Osteoblast (primary cell): ENCODE measurements at places on chromosomes 1 and 21. TPM values are rescaled to one million over a fixed set of nuclear protein-coding genes. Genes with fewer than 3 reads are reported as not detected.

Gene ACAP3
- total RNA-seq: 31.2 and 46.7 TPM in 2 replicates

Gene COL16A1
- total RNA-seq: 158 and 197 TPM in 2 replicates

Gene SEC22B
- 95.2 and 118 TPM in 2 replicates for total RNA-seq

Gene BARHL2
- not detected in 2 replicates for total RNA-seq

DNA sequence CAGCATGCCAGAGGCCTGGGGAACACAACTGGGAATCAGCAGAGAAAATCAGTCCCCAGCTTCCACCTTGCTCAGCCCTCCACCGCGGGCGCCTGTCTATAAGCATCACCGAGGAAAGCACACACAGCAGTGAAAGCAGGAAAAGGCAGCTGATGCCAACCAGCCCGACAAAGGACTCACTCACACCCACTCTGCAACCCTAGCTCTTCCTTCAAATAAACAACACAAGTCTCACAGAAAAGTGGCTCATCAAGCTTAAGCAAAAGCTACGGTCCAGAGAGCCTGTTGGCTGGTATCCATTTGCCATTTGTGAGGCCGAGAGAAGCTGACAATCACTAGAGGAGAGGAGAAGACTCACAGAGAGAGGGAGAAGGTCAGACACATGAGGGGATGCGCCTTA, 27.1 kb downstream of the MRAP start:
- no peaks in the 10 kb centered on the region for H3K27me3 ChIP-seq
- peaks cover 11% of the 10 kb centered on the region for H3K4me1 ChIP-seq
- H3K36me3 ChIP-seq: peaks cover 74% of the 10 kb centered on the region

GRCh38 chr21:43603233-43603626, 56.1 kb downstream of the HSF2BP start:
- H3K4me1 ChIP-seq: peaks cover 54% of the 10 kb centered on the region
- H3K27me3 ChIP-seq: no peaks in the 10 kb centered on the region
- peak overlapping the region; percentile 60 for H3K27ac ChIP-seq
- H3K36me3 ChIP-seq: no peaks in the 10 kb centered on the region
- no peak overlapping the region for H3K4me3 ChIP-seq
- DNase-seq: no peak

- no peaks in the 10 kb centered on the region for H3K27me3 ChIP-seq
- H3K36me3 ChIP-seq: no peaks in the 10 kb centered on the region
- no peak overlapping the region for H3K4me3 ChIP-seq
- H3K27ac ChIP-seq: no peak overlapping the region
Observed at GRCh38 chr1:106975944-106976343, 80.5 kb upstream of the PRMT6 start.
